ENCODE measurements at places on chromosomes 3 and 15.

DNA sequence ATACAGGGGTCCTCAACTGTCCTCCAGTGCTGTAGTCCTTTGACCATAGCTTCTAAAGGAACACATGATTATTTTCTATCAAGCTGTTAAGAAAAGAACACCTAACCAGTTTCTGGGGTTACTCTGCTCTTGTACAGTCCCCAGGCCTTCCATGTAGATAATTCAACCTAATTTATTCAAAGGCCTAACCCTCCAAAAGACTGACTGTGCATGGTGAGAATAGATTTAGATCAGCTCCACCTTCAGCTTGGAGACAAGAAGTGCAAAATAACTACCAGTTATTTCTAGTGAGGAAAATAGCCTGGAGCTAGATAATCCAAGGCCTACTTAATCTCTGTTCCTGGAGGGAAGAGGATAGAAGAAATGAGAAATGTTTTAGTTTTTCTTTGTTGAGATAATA lies 87.9 kb downstream of the GMNC start:
- DNase-seq, result no peak

DNA sequence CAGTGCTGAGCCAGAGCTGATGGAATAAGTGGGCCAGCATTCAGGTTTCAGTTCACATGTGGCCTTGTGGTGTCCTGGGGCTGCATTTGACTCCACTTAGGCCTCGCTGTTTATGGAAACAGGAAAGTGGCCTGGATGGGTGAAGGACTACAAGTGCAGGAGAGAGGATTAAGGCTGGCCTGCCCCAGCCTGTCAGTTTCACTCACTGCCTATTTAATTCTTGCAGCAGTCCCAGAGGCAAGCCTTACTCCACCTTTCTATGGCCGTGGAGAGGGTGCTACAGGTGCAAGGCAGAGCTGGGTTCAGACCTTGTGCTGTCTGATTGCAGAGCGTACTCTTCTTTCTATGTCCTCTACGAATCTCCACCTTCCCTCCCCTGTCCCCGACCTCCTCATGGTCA lies 37.7 kb downstream of the ABHD17C start:
- no peak for DNase-seq

DNA sequence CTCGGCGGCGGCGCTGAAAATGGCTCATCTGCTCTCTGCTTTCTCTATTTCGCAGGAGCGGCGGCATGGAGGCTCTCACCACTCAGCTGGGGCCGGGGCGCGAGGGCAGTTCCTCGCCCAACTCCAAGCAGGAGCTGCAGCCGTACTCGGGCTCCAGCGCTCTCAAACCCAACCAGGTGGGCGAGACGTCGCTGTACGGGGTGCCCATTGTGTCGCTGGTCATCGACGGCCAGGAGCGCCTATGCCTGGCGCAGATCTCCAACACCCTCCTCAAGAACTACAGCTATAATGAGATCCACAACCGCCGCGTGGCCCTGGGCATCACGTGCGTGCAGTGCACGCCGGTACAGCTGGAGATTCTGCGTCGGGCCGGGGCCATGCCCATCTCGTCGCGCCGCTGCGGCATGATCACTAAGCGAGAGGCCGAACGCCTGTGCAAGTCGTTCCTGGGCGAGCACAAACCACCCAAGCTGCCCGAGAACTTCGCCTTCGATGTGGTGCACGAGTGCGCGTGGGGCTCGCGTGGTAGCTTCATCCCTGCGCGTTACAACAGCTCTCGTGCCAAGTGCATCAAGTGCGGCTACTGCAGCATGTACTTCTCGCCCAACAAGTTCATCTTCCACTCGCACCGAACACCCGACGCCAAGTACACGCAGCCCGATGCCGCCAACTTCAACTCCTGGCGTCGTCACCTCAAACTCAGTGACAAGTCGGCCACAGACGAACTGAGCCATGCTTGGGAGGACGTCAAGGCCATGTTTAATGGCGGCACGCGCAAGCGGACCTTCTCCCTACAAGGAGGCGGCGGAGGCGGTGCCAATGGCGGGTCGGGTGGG lies 790 bp downstream of the SKOR1 start:
- no peak for DNase-seq

DNA sequence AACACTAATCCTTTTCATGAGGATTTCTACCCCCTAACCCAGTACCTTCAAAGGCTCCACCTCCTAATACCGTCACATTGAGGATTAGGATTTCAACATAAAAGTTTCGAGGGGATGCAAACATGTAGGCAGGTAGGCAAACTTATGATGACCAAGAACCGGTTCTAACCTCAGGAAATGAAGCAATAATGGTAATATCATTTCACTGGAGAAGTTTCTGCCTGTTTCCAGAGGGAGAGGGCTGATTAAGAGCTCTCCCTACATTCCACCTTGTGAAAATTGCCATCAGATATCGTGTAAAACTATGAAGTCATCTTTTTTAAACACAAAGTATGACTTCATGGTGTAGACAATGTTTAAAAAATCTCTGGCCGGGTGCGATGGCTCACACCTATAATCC lies 31.6 kb downstream of the NKIRAS1 start:
- DNase-seq, result no peak

DNA sequence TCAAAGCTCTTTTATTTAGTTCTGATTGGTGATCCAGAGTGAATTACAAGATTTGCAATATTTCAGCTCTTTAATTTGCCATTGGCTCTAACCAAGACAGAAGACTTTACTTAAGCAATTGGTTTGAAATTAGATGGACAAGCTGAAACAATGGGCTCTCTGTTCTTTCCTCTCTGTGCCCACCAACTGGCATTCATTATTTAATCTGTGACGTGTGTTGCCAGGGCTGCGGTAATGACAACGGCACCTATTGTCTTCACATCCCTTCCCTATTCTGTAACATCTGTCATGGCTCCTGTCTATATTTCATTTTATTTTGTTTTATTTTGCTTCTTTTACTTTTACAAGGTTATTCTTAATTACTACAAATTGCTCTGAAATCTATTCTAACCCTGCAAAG lies 33.9 kb downstream of the PLD1 start:
- DNase-seq, result no peak

DNA sequence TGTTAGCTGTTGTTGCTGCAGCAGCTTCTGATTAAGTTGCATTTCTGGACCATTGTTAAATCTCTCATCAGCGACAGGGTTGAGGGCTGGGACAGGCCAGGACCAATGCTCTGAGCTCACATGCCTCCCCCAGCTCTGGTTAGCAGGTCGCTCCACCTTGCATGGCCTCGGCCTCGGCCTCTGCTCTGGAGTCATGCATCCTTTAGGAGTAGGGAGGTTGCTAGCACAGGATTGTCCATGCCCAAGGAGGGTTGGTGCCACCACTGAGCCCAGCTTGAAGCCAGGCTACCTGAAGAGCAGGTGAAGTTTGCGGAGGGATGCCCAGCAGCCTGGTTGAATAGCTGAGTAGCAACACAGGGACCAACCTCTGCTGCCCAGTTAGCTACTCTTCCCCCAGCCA lies 11.2 kb upstream of the CPNE9 start:
- DNase-seq, result no peak

DNA sequence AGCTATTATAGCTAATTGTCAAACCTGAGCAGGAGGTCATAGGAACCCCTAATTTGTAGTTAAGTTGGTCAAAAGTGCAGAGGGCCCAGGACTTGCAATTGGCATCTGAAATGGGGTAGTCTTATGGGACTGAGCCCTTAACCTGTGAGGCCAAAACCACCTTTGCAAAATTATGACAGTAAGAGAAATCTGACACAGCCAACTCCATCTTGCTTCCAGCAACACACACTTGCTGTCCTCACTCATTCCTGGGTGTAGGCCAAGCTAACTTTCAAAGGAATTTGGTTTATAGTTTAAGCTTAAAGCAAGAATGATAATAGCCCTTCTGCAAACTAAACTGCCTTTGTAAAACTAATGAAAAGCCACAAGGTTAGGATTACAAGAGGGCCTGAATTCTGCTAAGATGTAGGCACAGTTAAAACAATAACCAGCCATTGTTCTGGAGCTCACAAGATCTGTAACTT lies 57.6 kb upstream of the FRMD4B start:
- DNase-seq, result no peak

DNA sequence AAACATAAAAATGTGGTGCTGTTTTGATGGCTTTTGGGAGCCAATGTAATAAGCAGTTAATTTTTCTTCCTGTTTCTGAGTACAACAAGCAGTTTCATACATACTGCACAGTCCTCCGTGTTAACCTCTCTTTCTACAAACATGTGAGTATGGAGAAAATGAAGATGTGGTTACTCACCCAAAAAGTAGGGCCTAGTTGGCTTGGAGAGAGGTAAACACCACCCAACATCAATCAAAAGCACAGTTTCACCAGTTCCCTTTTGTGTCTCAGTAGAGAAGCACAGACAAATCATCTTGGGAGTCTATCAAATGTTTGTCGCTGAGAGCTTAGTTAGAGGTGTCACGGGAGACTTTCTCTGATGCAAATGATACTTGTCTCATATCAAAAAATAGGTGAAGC lies 320.2 kb downstream of the UNC13C start:
- no peak for DNase-seq

DNA sequence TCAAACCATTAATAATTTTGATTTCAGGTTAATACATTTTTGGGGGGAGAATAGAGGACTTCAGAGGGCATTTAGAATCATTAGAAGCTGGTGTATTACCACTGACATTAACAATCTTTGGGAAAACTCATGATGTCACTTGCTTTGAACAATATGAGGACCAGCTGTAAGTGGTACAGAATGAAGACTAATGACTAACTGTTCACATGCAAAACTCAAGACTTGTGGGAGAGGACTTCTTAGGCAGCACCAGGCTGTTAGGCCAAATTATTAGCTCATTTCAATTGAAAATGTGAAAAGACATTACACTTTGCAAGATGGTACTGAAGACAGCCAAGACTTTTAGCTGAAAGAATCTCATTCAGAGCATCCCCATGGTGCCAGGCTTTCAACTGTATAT lies 426.2 kb upstream of the ADAMTS9 start:
- DNase-seq, result no peak

DNA sequence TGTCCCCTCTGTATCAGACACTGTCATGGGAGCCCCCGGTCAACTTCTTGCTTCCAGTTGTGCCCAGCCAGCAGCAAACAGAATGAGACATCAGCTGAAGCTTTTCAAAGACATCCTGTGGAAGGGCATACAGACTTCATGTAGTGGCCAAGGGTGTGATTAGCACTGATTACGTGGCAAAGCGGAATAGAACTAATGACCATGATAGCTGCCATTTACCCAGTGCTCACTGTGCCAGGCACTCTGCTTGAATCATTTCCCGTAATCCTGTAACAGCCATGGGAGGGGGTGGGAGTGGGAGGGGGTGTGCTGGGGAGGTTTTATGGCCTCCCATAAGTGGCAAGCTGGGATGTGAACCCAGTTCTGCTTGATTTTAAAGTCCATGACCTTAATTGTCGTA lies 29.5 kb downstream of the LPP start:
- DNase-seq, result no peak

DNA sequence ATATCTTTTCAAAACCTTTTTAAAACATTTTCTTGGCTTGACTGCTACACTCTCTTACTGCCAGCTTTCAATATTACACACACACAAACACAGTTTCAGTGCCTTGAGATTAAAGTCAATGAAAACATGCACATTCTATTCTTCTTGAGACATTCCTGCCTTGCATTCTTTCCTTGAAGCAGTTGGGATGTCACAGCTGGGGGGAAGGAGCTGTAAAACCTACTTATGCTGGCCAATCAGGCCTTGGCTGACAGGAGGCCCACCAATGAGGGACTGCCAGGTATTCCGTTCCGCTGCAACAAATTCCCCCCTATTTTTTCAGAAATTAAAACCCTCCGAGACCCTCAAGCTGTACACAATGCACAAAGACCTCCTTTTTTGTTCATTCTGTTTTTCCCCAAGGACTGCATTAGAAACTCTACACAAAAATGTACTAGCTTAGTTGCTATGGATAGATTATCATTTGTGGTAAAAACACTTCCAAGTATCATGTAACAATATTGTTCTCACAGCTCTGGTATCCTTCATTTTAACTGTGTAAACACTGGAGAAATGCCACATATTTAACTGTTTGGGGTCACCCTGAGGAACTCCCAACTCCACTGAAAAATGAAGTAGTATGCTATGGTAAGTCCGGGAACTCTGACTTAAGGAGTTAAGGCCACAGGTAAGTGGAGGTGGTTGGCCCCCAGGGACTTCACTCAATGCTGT lies 18.5 kb downstream of the FSTL1 start:
- no peak for DNase-seq

DNA sequence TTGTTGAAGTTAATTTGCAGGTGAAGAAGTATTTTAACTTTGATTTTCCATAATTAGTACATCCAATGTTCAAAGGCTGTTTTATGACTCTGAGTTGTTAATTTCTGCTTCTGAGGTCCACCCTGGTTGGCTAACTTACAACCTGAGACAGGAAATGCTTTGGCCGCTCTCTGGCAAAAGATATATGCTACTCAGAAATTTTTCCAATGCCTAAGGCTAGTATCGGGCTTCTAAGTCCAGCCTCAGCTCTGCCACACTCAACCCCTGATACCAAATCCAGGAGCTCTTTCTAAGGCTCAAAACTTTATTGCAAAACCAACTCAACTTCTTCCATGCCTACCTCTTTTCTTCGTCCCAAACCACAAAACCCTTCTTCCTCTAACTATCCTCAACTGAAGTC lies 192.9 kb downstream of the NEK10 start:
- no peak for DNase-seq

DNA sequence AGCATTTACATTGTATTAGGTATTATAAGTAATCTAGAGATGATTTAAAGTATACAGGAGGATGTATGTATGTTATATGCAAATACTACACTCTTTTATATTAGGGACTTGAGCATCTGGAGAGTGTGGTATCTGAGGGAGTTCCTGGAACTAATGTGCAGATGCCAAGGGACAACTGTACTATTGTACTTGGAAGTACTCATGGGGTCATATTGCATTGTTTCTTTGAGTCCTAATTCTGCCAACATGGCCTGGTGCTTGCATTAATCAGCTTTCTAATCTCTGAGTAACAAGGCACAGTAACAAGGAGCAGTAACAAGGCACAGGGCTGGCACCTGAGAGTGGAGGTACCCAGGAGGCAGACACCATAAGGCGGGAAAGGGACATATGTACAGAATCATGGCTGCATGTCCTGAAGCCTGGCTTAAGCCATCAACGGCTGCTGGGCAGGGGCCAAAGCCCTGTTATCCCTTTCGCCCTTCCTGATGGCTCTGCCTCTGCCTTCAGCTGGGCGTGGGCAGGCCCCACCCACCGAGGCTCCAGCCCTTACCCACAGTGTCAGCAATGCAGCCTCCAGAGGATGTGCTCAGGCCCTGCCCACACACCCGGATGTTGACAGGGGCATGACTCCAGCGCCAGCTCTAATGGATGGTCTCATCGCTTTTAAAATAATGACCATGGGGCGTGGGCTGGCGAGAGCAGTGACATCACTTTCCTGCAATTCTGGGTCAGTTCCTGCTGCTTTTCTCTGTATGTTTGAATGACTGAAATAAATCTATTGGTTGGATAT lies 22.9 kb downstream of the CEMIP start:
- DNase-seq, result no peak

DNA sequence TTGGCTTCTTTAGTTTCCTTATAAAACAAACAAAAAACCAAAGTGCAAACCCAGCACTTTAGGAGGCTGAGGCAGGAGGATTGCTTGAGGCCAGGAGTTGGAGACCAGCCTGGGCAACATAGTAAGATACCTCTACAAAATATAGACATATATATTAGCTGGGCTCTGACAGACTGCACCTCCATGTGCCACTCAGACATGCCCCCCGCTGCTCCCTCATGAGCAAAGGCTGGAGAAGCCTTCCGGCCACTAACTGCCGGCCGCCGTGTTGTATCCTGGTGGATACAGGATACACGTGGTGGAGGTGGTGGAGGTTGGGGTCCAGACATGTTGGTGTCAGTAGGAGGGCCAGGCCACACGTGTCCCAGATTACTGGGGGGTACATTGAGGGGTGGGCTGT lies 29.4 kb upstream of the CCR4 start:
- no peak for DNase-seq
